ENCODE measurements at places on chromosomes 3 and 15.

DNA sequence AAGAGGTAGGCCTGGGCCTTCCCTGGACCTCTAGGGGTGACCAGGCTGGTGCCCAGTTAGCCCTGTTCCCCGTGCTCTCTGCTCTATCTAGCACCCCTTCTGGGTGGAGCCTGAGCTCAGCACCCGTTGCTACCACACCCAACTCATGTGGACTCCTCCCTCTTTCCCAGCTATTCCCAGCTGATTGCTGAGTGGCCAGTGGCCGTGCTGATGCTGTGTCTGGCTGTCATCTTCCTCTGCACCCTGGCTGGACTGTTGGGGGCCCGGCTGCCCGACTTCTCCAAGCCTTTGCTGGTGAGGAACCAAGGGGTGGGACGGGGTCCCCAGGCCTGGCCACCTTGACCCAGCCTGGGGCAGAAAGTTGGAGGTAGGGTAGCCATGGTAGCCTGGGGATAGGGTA, 6.2 kb downstream of the DISP2 start:
- no peak for DNase-seq

- DNase-seq: no peak
Measured at GRCh38 chr3:72386327-72387000, 461.8 kb downstream of the SHQ1 start.

GRCh38 chr15:101293122-101293521, 1.9 kb downstream of the SNRPA1 start:
- DNase-seq: no peak

- no peak for DNase-seq
Measured at GRCh38 chr3:43036621-43037423, 57.7 kb downstream of the GASK1A start.

DNA sequence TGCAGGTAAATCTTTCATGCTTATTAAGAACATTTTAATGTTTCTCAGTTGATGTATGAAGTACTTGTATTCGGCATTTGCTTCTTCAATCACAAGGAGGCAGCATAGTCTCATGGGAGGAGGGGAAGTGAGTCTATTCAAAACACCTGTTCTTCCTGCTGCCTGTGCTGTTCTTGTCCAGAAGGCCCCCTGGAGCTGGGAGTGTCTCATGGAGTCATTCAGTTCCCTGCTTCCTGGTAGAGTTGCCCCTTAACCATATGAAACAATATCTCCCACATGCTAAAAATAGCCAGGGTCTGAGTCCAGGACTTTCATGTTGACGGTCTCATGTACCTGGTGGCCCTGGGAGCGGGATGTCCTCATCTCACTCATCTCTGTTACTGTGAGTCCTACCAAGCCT, 15.5 kb upstream of the PPP1R2 start:
- no peak for DNase-seq

Data from activated CD8-positive, alpha-beta memory T cell treated with anti-CD3 and anti-CD28 coated beads for 1 hour (primary cell).